ENCODE measurements at places on chromosomes 11 and 22.

DNA sequence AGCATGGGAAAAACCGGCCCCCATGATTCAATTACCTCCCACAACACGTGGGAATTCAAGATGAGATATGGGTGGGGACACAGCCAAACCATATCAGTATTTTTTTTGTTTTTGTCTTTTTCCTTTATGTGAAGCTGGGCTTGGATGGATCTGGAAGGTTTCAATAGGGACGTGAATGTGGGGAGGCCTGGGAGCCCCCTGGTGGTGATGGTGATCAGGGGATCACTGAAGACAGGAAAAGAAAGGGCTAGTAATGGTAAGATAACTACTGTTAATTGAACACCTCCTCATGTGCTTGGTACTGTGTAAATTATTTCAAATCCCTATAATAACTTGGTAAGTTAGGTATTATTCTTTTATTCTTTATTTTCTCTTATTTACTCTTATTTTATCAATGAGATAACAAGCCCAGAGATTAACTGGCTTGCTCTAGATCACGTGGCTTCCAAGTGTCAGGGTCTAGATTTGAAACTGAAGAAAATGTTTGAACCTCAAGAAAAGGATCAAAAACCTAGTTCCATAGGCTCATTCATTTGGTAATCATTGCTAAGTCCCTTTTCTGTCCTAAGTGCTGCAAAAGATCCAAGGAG is 364.2 kb downstream of the TENM4 start:
- DNase-seq, result no peak

- DNase-seq, result no peak
Observed at GRCh38 chr11:12403122-12403996, 26.0 kb downstream of the PARVA start.

- DNase-seq, result no peak
Observed at GRCh38 chr11:96272529-96273222, 70.3 kb downstream of the MAML2 start.

DNA sequence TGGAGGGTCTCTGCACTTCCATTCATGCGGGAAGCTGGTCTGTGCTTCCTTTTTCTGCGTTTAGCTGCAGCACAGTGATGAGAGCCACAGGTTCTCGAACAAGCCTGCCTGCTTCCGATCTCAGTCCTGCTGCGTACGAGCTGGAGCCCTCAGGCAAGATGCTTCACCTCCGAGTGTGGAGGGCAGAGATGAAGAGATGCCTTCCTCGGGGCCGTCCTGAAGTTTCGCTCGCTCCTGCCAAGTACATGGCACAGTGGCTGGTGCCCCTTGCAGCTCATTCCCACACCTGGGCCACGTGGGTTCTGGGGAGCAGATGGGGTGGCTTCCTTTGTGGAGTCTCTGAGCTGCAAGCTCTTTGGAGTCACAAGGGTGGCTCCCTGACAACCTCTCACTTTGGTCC is 19.5 kb upstream of the TESMIN start:
- DNase-seq, result no peak

DNA sequence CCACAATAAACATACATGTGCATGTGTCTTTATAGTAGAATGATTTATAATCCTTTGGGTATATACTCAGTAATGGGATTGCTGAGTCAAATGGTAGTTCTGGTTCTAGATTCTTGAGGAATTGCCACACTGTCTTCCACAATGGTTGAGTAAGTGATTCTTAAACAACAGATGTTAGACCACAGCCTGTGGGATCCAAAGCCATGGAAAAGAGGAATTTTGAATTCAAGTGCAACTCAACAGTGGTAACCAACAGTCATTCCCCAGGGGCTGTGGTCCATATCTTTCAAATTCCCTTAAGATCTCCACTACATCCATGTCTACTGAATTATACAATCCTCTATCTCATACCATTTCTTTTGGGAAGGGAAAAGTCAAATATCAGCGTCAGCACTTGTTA is 321.5 kb downstream of the LARGE1 start:
- no peak for DNase-seq

DNA sequence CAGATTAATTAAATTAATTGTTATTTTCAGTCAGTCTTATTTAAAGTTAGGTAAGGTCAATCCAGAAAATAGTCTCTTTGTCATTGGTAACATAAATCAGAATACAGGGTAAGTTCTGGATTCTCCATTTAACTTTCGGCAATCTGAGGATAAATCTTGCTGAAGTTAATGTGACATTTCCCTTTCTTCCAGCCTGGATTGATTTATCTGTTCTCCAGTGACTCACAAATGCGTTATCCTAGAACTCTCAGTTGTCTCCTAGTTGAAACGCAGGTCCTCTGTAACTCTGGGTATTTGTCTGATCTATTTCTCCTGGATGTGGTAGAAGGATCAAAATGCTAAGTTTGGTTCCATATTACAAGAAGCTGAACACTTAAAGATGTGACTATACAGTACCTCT is 21.0 kb downstream of the OR51E1 start:
- DNase-seq, result no peak

GRCh38 chr11:124627546-124627945 is 4.9 kb downstream of the TBRG1 start:
- DNase-seq, result no peak

DNA sequence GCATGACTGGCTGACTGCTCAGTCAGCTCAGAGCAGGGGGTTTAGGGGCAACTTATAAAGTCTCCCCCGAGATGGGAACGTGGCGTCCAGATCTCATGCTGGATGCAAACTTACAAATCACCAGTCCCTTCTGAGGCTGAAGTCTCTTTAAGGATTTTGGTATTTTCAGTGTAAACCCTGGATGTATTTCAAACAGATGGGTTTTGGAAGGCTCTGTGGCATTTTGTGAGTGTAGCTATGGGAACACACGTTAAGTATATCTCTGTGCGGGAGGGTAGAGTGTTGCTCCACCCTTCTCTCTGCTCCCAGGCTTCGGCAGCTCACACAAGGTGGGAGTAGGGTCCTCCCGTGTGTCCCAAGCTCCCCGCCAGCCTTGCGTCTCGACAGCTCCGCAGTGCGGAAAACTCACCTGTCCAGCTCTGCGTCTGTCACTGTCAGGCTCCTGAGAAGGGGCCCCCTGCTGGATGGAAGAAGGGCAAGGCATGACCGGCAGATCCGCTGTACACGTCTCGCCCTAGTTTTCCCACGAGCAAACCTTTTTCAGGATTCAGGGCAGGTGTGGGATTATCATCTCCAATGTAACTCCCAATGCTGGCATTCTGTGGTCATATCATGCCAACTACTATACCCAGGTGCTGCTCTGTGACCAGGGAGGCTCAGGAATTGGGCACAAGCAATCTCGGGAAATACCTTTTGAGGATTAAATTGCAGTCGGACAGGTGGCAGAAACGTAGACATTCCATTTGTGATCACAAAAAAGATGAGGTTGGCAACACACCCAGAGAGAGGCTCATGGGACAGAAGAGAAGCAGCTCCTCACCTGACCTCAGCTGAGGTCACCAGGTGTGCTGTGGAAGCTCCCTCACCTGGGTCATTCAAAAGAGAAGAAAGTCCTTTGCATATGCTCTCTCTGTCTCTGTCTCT is 313.9 kb upstream of the B3GAT1 start:
- DNase-seq, result no peak

- no peak for DNase-seq
Observed at GRCh38 chr11:35927682-35928081, 16.2 kb upstream of the LDLRAD3 start.

DNA sequence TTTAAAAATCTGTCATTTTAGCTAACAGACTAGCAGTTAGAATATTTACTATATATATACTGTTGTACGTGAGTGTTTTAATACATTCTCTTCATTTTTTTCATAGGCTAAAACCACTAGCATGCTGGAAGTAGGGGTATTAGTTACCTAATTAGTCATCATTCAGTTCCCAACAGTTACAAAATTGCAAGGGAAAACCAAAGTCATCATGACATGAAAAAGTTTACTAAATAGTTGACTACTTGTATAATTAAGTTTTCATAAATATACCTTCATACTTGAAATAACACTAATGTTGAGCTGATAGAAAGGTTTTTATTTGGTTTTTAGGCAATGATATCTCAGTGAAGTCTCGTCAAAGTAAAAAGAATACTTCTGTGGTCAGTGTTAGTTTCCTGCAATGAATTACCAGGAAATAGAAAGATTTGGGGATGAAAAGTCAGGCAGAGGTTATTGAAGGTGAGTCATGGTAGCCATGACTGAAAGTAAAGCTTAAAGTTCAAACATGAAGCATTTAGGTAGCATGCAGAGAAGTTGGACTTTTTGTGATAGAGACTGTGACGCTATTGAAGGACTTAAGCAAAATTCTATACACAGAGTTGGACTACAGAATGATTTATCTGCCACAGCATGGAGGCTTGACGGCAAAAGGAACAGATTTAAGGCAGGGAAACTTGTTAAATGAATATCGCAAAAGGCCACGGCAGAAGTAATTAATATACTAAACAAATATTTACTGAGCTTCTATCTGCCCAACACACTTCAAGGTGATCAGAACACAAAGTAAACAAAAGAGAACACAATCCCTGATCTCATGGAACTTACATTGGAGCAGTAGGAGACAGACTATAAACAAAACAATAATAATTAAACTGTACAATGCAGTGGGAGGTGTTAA is 828.1 kb upstream of the FAT3 start:
- no peak for DNase-seq

DNA sequence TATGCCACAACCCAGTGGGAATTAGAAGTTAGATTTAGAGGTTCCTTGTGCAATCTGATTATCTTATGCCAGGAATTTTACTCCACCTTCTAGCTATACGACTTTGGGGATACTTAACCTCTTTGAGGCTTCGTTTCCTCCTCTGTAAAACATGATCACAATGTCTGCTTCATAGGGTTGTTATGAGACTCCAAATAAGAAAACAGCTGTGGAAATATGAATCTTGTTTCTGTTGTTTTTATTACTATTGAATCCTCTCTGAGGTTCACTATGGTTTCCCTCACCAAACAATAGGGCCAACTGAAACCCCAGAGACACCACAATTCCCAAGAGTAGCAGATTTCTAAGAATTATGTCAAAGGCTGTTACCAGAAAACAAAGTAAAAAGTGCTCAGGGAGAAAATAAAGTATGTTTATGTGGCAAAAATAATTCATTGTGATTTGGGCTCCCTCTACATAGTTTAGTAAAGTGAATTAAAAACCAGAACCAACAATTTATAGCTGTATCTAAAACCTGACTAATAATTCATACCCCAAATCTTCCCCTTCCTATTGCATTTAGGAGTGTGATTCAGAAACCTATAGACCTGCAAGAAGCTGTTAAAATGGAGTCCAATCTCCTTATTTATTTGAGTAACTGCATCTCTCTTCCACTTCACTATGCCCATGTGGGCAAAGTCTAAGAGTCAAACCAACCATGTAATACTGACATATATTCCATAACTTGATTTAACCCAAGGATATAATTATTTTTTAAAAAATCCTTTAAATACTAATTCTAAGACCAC is 38.4 kb downstream of the AMBRA1 start:
- DNase-seq, result no peak

- no peak for DNase-seq
Observed at GRCh38 chr11:62345861-62346260, 8.6 kb downstream of the ASRGL1 start.

DNA sequence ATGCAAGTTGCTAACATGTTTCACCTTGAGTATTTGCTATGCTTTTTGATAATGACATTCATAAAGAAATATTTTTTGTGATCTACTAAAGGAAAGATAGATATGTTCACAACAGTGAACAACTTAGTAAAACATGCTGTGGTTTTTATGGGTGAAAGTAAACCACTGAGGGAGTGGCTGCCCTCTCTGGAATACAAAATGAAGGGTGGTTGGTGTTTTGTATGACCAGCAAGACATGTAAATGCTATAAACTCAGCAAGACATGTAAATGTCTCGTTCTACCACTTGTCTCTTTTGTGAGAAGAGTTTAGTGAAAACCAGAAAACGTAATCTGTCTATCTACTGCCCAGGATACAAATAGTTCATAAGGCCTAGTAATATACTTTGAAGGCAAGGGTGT is 7.6 kb upstream of the AMPD3 start:
- DNase-seq, result no peak

- no peak for DNase-seq
Observed at GRCh38 chr11:30364837-30365482, 42.1 kb downstream of the ARL14EP start.

DNA sequence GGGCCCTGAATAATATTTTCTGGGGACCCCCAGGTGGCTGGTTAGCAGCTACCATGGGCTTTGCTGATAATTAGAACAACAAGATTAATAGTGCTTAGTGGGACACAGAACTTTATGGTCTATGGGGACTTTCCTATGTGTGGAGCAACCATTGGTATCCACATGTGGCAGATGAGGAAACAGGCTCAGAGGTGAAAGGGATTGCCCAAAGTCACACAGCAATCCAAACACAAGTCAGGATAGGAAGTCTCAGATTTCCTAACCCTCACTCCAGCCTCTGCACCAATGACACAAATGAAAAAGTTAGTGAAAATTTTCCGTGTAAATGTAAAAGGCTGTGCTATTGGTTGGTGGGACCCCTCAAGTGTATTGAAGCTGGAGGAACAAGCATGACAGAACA is 15.3 kb upstream of the SLCO2B1 start:
- no peak for DNase-seq

GRCh38 chr11:125359130-125359529 is 136.9 kb downstream of the FEZ1 start:
- DNase-seq, result no peak

GRCh38 chr11:7964873-7965272 is 374 bp downstream of the NLRP10 start:
- DNase-seq, result no peak

DNA sequence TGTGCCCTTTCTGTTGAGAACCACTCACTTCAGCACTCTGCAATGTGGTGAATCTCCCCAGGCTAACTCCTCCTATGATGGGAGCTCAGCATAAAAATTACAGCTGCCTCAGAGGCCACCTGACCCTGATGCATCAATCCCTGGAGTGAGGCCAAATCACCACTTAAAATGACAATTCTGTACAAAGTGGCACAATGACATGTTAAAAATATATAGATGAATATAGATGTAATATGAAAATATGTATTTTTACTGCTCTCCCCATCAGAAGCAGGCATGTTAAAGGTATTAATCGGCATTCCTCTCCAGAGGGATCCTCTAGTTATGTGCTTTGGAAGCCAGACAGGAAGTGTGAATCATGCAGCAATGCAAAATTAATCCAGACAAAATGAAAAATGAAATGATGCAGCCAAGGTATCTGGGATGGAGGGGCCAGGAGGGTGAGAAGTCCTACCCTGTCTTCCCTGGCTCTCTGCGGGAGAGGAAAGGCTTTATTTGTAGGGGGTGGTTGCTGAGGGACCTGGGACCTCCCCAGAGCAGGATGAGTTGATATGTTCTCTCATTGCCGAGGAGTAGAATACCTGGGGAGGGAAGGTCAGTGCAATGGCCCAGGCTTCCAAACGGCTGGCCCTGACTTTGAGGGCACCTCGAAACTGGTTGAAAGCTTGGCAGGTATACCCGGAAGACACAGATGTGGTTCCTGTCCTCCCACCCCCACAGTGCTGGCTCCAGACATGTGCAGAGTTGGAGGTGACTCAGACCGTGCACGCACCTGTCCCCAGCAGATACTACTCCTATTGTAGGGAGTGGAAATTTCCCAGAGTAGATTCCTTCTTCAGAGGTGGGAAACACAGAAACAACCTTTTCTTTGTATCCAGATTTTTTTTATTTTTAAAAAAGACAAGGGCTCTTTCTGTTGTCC is 347.9 kb upstream of the NCAM1 start:
- no peak for DNase-seq
